Choroid plexus epithelial cell (primary cell): ENCODE measurements at places on chromosomes 4 and X.
A peak's percentile ranks its signal among the peaks of the same experiment; 100 is the strongest.

- no peak for DNase-seq
These were observed 56.1 kb upstream of the NAP1L2 start for GRCh38 chrX:73270753-73271152.

GRCh38 chr4:54743562-54743961, 85.8 kb downstream of the KIT start:
- DNase-seq = no peak

DNA sequence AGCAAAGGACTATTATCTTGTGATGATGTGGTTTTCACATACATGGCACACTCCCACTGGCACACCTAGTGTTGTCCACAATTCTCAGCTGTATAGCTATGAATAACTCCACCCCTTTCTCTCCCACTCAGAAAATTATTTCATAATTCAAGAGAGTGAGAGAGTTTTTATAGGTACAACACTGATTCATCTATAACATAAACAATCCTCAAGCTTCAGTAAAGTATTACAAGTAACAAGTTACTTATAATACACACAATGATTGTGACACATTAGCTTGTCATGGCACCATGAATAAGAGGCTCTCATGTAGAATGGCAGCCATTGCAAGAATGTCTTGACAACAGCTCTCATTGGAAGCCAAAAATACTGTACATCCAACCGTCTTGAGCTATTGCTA, 43.9 kb downstream of the RAB40A start:
- peak; percentile 14 for DNase-seq

- no peak for DNase-seq
These were observed 7.6 kb downstream of the CYBB start for GRCh38 chrX:37787423-37787869.

DNA sequence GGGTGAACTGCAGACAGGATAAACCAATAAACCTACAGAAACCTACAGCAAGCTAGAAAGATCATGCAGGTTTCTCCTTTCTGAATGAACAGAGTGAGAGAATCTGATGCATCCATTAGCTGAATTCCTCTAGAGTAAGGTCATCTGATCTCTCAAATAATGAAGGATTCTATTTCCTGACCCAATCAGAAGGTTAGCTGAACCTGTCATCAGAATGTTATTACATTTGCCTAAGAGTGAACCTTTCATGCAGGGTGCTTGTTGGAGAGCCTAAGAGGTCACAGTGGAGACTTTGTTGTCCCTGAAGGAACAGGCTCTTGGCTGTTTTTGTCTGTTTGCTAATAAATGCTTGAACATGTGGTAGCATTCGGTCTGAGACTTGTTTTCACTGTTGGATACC, 24.0 kb downstream of the MEPE start:
- peak; percentile 36 for DNase-seq

- no peak for DNase-seq
These were observed 85.5 kb upstream of the ATOH1 start for GRCh38 chr4:93743022-93743421.

DNA sequence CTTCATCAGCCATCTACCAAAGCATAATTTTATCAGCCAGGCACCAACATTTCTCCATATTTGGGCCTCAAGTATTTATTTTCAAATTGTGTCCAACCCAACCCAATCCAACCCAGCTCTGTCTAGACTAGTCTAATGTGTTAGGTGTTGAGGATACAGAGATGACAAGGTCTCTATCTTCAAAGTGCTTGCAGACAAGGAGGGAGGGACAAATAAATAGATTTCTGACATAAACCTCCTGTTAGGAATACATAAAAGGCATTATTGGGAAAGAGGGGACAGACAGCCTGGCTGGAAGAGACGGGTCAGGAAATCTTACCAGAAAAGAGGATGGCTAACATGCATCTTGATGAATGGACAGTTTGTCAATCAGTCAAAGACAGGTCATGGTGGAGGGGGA, 115.4 kb upstream of the RPS6KA3 start:
- DNase-seq = no peak

DNA sequence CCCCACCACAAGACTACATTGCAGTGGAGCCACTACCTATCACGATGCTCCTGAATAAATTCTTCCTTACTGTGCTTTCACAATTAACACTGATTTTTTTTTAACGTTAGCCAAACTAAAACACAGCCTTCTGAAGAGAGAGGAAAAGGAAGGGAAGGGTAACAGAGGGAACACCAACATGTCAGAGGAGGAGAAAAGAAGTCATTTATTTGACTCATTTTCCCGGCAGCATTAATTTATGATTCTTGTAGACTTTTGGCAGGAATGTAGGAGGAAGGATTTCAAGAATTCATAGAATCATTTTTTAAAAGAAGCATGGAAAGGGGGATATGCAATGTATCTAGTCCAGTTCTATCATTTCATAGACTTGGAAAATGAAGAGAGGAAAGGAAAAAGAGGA, 74.3 kb upstream of the IQCM start:
- DNase-seq = no peak

- DNase-seq = no peak
These were observed 148.6 kb upstream of the NWD2 start for GRCh38 chr4:37095925-37096324.

GRCh38 chrX:144379156-144379555, 495.3 kb downstream of the UBE2NL start:
- DNase-seq = no peak

GRCh38 chr4:76535603-76536372, 100.8 kb downstream of the SHROOM3 start:
- DNase-seq = peak; percentile 29

DNA sequence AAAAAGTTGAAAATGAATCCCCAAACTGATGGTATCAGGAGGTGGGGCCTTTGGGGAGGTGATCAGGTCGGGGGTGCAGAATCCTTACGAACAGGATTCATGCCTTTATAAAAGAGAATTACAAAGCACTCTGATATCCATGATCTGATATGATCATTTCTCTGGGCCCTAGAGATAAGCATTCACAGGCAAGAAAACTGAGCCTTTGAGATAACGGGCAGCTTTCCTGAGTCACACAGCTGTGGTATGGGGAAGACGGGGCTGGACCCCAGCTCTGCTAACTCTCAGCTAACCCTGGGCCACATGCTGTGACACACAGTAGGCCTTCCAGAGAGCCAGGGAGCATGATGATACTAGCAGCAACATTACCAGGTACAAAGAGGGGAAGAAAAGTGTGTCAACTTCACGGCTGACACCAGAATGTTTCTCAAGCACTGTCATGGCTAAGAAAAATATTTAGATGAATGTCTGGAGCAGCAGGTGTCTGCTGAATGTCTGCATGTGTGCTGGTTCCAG, 85.1 kb downstream of the SLC2A9 start:
- no peak for DNase-seq

GRCh38 chrX:118261151-118261550, 84.8 kb upstream of the WDR44 start:
- DNase-seq = no peak

DNA sequence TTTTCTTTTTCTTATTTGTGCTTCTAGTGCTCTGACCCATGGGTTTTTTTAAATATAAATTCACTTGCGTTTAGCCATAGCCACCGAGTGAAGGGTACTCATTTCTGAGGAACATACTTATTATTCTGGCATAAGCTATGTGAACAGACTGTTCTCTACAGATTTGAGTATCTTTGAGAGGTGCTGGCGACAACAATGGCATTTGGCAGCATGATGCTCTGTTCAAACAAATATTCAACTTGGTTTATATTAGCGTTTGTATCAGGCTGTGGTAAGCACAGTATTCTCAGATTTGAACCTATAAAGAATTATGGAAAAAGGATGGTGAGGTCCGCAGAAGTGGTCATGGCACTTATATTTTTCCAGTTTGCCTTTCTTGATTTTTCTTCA, 108.7 kb upstream of the LIMCH1 start:
- no peak for DNase-seq

DNA sequence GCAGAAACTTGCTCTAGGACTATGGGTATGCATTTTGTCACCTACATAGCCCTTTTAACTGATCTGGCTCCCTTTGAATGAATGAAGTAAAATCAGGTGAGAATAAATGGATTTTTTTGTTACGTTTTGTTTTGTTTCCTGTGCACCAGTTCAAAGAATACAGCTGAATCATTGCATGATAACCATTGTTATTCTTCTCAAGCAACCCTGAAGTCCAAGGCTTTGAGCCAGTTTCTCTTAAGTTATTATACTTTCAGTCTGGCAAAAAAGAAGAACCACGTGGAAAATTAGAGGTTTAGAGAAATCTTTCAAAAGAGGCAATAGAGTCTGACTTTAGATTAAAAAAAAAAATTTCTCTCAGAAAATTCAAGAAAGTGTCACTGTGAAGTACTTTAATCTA, 398.6 kb upstream of the TECRL start:
- no peak for DNase-seq

DNA sequence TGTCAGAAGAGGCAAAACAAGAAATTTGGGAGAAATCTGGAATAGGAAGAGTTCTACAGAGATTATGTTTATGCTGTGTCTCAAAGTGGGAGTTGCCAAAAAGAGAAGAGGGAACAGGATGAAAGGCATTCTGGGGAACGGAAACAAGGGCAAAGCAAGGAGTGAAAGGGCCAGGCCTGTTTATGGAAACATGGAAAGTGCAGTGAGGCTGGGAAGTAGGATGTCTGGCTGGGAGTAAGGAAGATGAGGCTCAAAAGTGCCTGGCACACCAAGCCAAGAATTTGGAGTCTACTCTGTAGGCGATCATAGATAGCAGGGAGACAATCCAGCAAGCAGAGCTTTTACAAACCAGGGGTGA, 1.8 kb upstream of the CUL4B start:
- DNase-seq = no peak

- DNase-seq = no peak
These were observed 6.9 kb upstream of the PGRMC1 start for GRCh38 chrX:119229253-119229615.

DNA sequence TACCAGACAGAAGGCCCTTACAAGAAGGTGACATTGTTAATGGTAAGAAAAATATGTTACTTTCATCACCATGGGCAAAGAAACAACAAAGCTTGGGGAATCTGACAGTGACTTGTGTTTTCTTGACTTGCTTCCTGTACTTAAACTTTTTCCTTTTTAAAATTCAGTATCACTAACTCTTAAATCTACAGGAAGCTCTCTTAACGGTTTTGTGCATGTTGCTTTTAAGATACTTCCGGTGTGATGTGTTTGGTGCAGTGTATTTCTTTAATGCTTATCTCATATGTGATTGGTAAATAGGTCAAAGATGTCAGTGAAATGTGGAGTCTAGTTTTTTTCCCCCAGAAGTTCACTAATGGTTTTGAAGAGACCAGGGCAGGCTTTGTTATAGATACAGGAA, 45.2 kb downstream of the ADH5 start:
- no peak for DNase-seq

DNA sequence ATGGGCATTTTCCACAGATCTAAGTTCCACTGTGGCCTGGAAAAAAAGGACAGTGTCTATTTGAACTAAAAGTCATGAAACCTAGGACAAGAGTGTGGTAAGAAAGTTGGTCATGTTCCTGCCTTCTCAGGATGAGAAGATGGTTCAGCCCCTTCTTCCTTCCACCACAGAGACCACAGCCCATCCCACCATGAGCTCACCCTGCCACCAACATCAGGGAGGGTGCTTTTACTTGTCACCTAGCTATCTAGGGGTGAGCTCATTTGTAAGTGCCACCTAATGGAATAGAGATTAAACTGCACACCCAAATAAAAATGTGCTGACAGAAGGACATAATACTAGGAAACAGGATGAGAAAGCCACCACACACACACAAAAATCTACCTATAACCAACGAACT, 235.9 kb downstream of the SPIN4 start:
- no peak for DNase-seq

GRCh38 chr4:140330311-140330900, 43.0 kb upstream of the SCOC start:
- DNase-seq = peak; percentile 71

DNA sequence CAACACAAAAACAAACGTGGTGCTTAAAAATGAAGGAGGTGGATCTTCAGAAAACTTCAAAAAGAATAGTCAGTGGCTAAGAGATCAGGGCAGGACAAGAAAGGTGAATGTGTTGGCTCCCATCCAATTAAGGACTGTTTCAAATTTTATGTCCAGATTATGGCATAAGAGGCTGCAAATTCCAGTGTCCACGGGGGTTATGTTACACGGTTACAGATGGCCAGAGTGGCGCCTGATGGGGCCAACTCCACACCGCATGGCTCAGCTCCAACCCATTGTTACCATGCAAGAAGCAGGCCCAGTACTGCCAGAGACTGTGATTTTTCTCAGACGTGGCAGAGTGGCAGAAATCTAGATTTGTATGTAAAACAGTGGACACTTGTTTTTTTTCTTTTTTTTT, 168.4 kb upstream of the TENM3 start:
- peak; percentile 25 for DNase-seq

GRCh38 chrX:122626871-122627270, 557.2 kb upstream of the GRIA3 start:
- no peak for DNase-seq

- peak; percentile 41 for DNase-seq
These were observed at the start of gene ZCCHC18 for GRCh38 chrX:104112326-104112951. Gene ZCCHC18 (plus strand): TSS chrX:104112523. CDS start chrX:104114112, 1,589 bp downstream.

DNA sequence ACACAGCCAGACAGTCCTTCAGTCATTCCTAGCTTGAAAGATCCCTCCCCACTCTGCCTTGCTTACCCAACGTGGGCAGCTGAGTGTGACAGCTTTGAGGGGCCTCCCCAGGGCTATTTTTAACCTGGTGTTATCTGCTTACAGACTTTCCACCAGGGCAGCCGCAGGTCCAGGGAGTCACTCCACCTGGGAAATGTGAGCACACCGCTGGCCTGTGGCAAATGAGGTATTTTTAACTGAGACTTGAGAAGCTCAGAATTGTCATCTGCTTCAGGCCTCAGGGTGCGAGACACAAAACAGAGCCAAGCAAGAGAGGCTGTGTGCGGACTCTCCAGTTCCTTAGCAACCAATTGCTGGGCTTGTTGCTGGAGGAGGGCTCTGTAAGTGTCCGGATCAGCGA, 13.0 kb downstream of the CORIN start:
- DNase-seq = no peak

- DNase-seq = peak; percentile 19
These were observed 117.0 kb downstream of the PCDH7 start for GRCh38 chr4:30837131-30837539.

- peak; percentile 2 for DNase-seq
These were observed 90.4 kb upstream of the VCX3B start for GRCh38 chrX:8374041-8374825.

- DNase-seq = no peak
These were observed 111.5 kb downstream of the DTHD1 start for GRCh38 chr4:36392916-36393315.

DNA sequence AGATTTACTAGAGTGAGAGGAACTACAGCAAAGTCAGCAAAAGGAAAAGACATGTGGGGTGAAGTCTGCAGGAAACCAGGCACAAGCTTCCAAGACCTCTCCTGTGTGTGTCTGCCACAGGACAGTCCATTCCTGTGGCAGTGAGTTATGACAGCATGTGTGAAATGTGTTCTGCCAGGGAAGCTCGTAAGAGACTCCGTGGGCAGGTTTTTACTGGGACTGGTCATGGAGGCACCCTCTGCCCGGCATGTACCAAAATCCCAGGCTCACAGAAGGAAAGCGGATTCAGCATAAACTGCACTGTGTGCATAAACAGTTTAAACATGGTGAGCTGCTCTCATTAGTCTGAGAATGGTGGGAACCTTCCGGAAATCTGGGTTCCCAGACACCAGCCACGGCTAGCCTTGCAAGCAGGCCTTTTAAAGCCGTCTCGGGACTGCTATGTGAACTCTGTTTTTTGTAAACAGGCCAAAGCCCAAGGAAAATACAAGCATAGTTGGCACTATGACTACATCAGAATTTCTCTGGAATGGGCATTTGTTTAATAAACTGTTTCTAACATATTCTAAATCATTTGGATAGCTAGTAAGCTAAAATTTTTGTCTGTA, 288.5 kb downstream of the TENM3 start:
- DNase-seq = peak; percentile 5
